ENCODE measurements at places on chromosomes 4 and X.

- DNase-seq, result no peak
Measured at GRCh38 chrX:135194684-135195083, 23.5 kb upstream of the CT55 start.

GRCh38 chr4:114598191-114599121, at the start of gene UGT8:
Gene UGT8, plus strand, starts transcription at chr4:114598807. Its CDS starts 24,074 bp downstream, at chr4:114622881.
- DNase-seq, result peak; percentile 38

- no peak for DNase-seq
Measured at GRCh38 chr4:1300466-1301455, 11.1 kb downstream of the MAEA start.

GRCh38 chr4:153207567-153207966, 3.3 kb downstream of the TRIM2 start:
- no peak for DNase-seq

GRCh38 chr4:23697722-23698121, 192.1 kb downstream of the PPARGC1A start:
- DNase-seq, result no peak

DNA sequence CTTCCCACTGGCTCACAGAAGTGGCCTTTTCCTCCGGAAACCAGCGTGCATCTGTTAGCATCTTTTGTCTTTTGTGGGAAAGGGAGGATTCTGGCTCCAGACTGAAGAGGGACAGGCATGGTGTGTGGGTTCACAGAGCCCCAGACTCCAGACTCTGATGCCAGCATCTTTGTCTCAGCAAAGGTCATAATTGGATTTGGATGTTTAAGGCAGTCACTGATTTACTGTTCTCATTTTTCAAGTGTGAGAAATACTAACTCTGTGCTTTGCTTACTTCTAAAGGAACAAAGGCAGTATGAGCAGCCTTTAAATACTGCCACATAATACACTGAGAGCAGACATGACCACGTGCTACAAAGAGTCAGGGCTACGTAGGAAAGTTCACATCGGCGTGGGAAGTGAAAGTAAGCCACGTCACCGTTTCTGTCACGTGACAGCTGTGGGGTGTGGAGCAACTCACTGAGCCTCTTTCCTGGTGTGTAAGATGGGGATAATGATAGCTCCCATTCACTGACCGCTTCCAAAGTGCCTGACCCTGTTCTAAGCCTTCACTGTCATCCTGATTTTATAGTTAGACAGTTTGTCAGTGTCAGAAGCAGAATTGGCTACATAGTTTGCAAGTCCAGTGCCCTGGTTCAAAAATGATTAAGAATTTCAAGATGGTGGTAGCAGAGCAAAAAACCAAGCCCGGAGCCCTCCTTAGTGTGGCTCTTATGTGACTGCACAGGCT, 24.8 kb upstream of the TMSB4X start:
- DNase-seq, result peak; percentile 60

GRCh38 chr4:159267869-159268285, 165.0 kb downstream of the RAPGEF2 start:
- no peak for DNase-seq

DNA sequence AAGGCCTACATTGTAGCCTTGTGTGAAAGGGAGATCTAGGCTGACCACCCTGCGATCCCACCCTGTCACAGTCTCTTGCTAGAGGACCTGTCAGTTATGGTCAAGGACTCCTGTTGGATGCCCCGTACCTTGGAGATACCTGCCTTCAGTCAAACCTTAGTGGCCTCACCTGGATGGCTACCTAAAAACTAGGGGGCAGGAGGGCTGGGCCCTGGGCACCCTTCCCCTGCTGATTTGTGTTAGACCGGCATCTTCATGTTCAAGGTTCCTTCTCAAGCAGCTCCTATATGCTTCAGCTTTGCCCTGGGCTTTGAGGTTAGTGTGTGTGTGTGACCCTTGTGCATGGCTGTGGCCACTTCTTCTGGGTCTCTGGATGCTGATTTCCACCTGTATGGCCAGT, 35.3 kb downstream of the CCKAR start:
- DNase-seq, result no peak

- DNase-seq, result no peak
Measured at GRCh38 chrX:45622042-45622423, 421.4 kb upstream of the DIPK2B start.

GRCh38 chr4:159722918-159723317, 620.0 kb downstream of the RAPGEF2 start:
- DNase-seq, result no peak

GRCh38 chr4:13207226-13207625, 276.9 kb downstream of the RAB28 start:
- no peak for DNase-seq

- no peak for DNase-seq
Measured at GRCh38 chr4:77147079-77147782, 9.8 kb upstream of the CCNG2 start.

DNA sequence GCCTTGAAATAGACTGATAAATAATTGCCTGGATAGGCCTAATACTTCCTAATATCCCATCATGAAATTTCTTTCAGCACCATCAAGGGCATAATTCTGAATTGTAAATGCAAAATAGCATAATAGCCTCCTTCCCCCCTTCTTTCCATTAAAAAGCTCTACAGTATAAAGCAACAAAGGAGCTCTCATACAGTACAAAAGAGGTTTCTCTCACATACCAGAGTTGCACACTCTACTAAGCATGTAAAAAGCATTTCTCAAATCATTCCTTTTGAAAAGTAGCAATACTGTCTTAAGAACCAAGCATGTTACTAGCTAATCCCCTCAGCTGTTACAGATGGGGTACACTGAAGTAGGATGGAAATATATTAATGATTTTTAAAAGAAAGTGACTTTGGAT, 509.0 kb downstream of the KLHL13 start:
- DNase-seq, result no peak

- no peak for DNase-seq
Measured at GRCh38 chr4:58163156-58163555, 1053.0 kb upstream of the IGFBP7 start.

GRCh38 chr4:8777320-8778196, 94.1 kb downstream of the HMX1 start:
- no peak for DNase-seq

GRCh38 chr4:21083413-21083812, 383.2 kb downstream of the PACRGL start:
- no peak for DNase-seq

DNA sequence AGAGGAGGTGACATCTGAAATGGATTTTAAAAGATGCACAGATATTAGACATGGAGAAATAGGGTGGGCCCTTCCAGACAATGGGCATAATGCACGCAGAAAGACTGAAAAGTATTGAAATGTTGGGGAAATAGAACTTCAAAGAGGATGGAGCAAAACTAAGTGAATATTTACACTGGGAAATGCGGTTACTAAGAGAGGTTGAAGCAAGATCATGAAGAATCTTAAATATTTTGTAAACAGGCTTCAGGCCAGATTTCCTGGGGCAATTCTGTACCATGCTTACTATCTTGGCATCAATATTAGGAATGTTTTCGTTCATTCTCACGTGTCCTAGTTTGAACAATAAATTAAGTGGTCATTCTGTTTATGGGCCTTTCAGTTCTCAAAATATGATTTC, 216.3 kb downstream of the ADAMTS3 start:
- no peak for DNase-seq

- peak; percentile 80 for DNase-seq
Measured at GRCh38 chrX:53088136-53088974, 5.6 kb upstream of the KANTR start.

GRCh38 chr4:144565527-144566195, 80.3 kb upstream of the HHIP start:
- DNase-seq, result no peak

GRCh38 chr4:130257271-130257670, 1161.3 kb downstream of the C4orf33 start:
- DNase-seq, result no peak

- DNase-seq, result no peak
Measured at GRCh38 chr4:150708004-150708403, 126.1 kb downstream of the MAB21L2 start.

DNA sequence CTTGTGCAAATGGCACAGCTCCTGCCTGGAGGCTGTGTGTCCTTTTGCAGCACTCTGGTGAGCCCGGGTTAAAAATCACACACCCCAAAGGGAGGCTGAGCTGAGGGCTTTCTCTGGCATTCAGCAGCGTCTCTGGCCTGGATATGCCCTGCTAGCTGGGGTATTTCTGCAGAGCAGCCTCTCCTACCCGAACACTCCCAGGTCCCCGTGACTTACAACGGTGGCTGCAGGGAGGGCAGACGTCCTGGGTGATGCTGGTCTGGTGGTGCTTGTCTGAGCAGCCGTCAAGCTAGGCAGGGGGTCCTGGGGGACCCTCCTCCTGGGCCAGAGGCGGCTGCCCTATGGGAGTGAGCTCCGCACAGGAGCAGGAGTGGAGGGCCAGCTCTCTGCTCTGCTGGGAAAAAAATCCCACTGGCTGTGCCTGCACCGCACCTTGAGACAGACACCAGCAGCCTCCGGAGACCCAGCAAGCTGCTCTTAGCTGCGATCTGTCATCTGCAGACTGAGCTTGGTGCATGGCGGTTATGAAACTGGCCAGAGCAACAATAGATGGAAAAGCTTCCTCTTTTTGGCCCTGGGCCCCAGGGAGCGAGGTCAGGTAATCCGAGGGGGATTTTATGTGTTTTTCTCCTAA, 41.3 kb upstream of the ASMTL start:
- DNase-seq, result peak; percentile 48

GRCh38 chr4:575281-576141, 584 bp downstream of the TMEM271 start:
- peak; percentile 51 for DNase-seq

DNA sequence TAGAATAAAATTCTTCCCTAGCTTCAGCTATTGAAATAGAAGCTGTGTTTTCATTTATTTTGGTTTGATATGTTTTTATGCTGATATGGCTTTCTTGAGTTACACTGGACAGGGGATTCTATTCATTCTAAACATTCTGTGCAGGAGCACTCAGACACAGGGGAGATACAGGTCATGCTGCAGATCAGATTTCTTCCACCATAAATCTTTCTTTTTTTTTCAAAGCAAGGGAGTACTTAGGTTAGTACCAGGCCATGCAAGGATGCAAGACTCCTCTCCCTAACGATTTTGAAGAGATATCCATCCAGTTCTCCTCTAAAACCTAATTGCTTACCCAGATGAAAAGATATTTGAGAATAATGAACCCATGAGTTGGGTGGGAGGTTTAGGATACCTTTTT, 21.4 kb downstream of the ETDC start:
- no peak for DNase-seq

- no peak for DNase-seq
Measured at GRCh38 chr4:3770323-3771163, 4.4 kb downstream of the ADRA2C start.

DNA sequence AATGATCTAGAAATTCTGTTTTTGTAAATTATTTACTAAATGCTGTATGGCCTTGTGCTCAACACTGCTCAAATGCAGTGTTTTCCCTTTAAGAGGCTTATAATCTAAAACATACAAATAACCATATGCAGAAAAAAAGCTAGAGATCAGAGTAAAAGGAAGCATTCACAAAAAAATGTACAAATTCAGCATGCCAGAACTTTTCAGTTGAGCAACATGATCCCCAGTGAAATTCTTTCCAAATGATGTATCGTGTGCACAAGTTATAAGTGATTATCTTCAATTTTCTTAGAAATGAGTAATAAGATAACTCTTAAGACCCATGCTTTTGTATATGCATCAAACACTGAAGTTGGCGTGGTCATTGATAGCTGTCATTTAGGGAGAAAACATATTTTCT, 5.0 kb downstream of the GPC3 start:
- no peak for DNase-seq

GRCh38 chr4:47390428-47391125, 72.9 kb downstream of the COMMD8 start:
- DNase-seq, result no peak

- DNase-seq, result no peak
Measured at GRCh38 chr4:1168191-1169101, 3.9 kb downstream of the SPON2 start.

DNA sequence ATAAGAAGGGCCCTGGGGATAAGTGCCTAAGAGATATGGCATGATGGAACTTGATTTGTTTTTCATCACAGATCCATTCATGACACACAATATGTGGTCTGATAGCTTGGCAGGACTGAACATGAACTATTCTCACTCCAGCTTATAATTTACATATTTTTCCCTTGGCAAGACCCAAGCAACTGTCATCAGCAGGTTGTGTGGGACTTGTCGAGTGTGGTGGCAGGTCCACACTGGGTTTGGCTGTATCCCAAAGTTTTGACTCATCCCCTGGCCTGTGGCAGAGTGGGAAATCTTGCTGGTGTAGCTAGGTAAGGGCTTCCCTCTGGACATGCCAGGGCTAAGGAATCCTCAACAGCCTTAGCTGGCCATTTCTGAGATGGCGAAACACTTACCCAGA, 81.0 kb upstream of the STIM2 start:
- DNase-seq, result no peak

- peak; percentile 94 for DNase-seq
Measured at GRCh38 chrX:3713225-3713936, at the start of gene PRKX. Gene PRKX, minus strand, starts transcription at chrX:3713649. Its CDS starts 396 bp downstream, at chrX:3713253.

DNA sequence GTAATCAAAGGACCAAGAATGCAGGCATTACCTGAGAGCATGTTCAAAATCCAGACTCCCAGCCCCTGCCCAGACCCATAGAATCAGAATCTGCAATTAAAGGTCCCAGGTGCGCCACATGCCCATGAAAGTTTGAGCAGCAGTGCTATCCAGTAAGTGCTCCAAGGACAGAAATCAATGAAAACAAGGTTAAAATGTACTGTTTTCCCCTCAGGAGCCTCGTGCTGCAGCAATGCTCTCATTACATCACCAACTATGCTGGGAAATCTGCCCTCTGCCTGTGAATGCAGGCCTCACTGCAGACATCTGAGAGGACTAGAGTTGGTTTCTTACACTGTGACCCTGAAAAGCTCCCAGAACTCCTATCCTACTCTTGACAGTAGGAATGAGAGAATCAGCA, 21.1 kb downstream of the ANXA5 start:
- no peak for DNase-seq

GRCh38 chr4:172601195-172601594, 567.4 kb upstream of the GALNT7 start:
- no peak for DNase-seq

GRCh38 chr4:57554556-57555092, 444.4 kb upstream of the IGFBP7 start:
- no peak for DNase-seq

DNA sequence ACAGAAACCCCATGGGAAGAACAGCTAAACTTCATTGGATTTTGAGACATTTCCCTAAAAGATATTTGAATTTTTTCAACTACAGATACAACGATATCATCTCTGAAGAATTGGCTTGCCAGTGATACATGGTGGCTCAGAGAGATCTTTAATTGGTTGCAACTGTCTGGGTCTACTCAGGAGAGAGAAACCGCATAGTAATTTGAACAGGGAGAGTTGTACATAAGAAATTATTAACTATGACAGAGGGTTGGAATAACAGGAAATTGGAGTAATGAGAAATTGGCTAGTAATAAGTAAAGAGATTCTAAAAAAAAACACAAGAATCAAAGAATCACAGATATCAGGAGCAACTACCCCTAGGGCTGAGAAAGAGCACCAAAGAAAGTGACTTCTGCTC, 118.4 kb downstream of the KLHL13 start:
- DNase-seq, result no peak

GRCh38 chr4:48315728-48316630, 25.4 kb upstream of the SLAIN2 start:
- DNase-seq, result peak; percentile 65

- no peak for DNase-seq
Measured at GRCh38 chr4:120918788-120919187, 3.7 kb downstream of the PRDM5 start.

Measured in GM13977 (cell line).